ENCODE measurements at places on chromosomes 1 and 21.

DNA sequence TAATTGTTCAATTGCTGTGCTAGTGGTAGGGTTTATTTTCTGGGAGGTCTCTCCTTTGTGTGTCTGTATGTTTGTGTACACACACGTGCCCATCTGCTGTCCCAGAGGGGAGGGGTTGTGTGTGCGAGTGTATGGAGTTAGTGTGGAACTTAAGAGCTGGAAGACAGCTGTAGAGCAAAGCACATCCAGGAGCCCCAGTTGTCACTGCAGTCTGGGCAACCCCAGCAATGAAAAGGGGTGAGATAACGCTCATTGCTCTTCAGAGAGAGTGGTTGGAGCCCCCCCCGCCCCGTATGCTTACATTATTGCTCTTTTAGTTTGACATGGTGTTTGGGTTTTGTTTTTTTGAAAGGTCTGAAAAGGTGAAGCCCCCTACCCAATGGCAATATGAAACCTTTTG is 36.9 kb downstream of the NCF2 start:
- no peak for DNase-seq

- DNase-seq = no peak
These were observed 19.3 kb upstream of the LBR start for GRCh38 chr1:225446981-225447615.

- no peak for DNase-seq
These were observed 20.8 kb downstream of the ACADM start for GRCh38 chr1:75745276-75745675.

- peak; percentile 66 for DNase-seq
These were observed 51.8 kb upstream of the TARDBP start for GRCh38 chr1:10960411-10961299.

DNA sequence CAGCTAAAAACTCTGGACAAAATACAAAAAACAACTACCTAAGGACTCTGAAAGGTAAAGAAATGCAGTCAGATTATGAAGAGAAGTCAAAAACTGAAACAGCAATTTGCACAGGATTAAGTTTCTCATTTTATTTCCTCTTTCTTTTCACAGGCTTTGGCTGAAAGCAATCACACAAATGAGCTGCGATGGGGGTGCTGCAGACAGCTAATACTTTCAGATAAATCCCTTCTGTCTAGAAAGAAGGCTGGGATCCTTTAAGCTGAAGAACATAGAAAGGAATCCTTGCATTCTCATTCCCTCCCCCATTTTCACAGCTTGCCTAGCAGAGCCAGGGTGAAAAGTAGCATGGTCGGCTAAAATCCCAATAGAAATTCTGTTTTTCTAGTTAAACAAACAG is 32.0 kb upstream of the PRDX6 start:
- no peak for DNase-seq

DNA sequence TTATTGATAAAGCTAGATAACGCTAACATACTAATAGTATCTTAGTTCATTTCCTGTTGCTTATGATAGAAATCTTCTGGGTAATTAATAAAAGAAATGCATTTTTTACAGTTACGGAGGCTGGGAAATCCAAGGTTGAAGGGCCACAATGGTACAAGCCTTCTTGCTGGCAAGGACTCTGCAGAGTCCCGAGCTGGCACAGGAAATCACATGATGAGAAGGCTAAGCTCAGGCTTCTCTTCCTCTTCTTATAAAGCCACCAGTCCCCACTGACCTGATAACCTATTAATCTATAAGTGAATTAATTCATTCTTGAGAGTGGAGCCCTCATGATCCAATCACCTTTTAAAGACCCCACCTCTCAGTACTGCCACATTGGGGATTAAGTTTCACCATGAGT is 82.6 kb downstream of the GPR161 start:
- no peak for DNase-seq

- no peak for DNase-seq
These were observed 19.6 kb upstream of the KCNQ4 start for GRCh38 chr1:40763742-40764532.

DNA sequence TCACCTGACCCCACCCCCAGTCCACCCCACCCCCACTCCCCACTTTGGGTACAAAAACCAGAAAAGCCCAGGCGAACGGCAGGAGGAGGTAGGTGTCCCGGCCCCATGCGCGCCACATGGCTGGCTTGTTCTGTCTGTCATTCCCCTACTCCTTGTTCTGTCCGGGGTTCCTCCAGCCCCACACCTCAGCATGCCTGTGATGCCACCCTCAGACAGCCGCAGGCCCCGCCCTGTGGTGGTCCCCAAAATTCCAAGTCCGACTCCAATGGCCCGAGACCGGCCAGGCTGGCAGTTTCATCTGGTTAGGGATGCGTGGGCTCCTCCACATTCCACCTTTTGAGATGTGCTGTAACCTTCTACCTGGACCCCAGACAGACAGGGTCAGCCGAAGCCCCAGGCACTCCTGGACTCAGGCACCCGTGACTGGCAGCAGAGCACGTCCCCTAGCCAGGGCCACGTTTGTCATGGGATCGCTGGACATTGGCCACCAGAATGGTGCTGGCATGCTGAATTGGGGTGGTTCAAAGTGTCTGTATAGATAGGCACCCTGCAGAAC is 94.4 kb downstream of the WDR4 start:
- DNase-seq = no peak

- no peak for DNase-seq
These were observed 162.7 kb downstream of the PCP4 start for GRCh38 chr21:40029888-40030287.

DNA sequence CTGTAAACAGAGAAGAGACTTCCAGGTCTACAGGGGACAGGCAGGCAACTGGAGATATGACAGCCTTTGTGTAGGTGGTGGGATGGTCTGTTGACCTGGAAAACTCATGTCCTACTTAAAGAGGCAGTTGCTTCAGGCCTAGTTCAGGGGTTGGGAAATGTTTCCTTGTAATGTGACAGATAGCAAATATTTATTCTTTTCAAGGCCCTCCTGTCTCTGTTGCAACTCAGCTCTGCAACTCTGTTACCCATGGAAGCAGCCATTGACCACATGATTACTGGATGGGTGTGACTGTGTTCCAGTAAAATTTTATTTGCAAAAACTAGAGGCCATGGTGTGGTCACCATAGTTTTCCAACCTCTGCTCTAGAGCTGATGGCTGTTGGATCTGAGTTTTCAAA is 341.9 kb downstream of the PTBP2 start:
- no peak for DNase-seq

Measured in stimulated activated CD8-positive, alpha-beta memory T cell treated with anti-CD3 and anti-CD28 coated beads, Interleukin-7, amount 100 ng/mL, for 1 hour (primary cell).